HCEC 1CT (cell line): ENCODE measurements at places on chromosomes 7 and 10.

GRCh38 chr10:95547791-95548435 lies 13.3 kb downstream of the SORBS1 start:
- DNase-seq: no peak

- peak; percentile 72 for DNase-seq
Observed at GRCh38 chr7:24378871-24379616, 95.1 kb downstream of the NPY start.

GRCh38 chr10:483261-483660 lies 206.2 kb downstream of the DIP2C start:
- DNase-seq: no peak

GRCh38 chr7:1988533-1988930 lies 244.2 kb downstream of the MAD1L1 start:
- no peak for DNase-seq

GRCh38 chr10:101965075-101965765 lies 90.8 kb downstream of the ARMH3 start:
- DNase-seq: no peak

DNA sequence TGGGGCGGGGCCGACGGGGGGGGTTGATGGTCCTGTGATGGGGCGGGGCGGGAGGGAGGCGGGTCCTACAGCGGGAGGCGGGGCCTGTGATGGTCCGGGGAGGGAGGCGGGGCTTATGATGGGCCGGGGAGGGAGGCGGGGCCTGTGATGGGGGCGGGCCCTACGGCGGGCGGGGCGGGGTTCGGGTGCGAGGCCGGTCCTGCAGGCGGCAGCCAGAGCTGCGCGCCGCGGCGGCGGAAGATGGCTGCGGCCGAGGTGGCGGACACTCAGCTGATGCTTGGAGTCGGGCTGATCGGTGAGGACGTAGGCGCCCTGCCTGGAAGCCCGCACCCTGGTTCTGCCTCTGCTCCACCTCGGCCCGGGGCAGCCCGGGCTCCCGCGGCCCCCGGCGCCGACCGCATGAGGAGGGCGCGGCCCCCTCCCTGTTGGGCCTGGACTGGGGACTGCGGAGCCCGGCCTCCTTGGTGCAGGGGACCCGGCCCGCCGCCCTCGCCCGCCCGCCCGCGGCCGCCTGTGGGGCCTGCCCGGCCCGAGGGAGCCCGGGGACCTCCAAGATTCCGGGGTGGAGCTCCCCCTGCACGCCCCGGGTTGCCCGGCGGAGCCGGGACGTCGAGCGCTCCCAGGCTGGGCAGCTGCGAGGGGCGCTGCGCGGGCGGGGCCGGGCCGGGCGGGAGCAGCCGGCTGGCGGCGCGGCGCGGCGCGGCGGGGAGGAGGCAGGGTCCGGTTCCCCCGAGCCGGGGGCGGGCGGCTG lies at the start of gene DENND10:
Gene DENND10, plus strand, starts transcription at position 211 of the 751 bp plus-strand sequence. Its CDS starts 30 bp downstream, at position 241.
- DNase-seq: peak; percentile 73

DNA sequence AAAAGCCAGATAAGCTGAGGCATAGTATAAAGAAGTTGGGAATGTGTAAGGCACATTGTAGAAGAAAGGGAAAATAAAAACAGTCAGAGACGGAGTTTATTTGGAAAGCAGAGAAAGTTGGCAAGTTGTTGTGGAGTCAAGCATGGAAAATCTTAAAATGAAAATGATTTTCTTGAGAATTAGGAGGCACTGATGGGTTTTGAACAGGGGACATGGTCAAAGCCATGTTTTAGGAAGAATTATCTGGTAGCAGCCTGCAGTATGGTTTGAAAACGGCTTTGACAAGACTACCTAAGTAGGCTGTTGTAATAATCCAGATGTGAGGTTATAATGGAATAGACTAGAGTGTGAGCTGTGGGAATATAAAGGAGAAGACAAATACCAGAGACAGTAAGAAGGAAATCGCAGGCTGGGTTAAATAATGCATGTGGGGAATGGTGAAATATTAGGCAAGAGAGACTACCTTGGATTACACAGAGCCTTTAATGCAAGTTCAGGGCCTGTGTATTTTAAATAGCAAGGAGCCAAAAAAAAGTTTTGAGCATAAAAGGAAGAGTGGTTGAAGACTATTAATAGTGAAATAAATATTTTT lies 130.4 kb upstream of the MEOX2 start:
- DNase-seq: no peak

GRCh38 chr7:80918909-80919721 lies at the start of gene SEMA3C:
TSS of gene SEMA3C (minus strand) at chr7:80919051. CDS start at chr7:80916781, 2,270 bp downstream.
- DNase-seq: peak; percentile 96

GRCh38 chr7:20588678-20589077 lies 26.8 kb upstream of the ABCB5 start:
- DNase-seq: no peak

DNA sequence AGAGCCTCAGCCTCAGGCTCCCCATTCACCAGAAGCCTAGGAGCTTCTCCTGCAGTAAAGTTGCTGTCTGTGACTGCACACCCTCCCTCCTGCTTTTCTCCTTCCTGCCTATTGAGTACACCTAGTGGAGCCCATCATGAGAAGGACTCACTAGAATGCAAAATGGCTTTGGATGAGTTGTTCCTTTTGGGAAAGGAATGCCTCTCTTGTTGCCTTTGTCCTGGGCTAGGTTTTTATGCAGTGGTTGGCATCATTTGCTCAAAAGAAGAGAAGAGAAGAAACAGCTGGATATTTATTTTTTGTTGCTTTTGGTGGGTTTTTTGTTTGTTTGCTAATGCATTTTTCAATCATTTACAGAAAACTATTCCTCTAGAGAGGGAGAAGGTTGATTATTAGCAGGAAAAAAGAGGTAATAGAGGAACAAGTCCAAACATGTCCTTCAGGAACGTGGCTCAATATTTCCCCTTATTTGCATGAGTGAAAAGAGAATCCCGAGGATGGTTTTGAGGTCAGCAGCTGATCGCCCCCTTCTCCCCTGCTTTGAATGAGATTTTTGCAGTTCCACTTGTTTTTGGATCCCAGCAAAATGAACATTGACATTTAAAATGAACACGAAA lies 369.9 kb upstream of the NRP1 start:
- no peak for DNase-seq

- DNase-seq: no peak
Observed at GRCh38 chr10:103419101-103419500, 22.7 kb downstream of the PDCD11 start.

DNA sequence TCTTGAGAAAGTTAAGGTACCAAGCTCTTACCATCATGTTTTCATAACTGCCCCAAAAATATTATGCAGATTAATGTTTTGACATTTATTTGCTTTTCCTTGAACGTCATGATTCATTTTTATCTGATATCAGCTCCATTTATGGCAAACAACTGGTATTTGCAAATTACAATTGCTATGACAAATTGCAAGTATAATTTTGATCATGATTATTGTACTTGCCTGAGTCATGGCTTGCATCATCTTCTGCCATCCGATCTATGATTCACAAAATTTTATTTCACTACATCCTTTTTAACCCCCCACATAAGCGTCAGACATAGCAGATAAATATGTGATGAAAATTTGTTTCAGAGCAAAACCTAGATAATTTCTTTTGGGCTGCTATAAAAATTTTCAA lies 155.0 kb downstream of the STK31 start:
- DNase-seq: peak; percentile 94
